HAP-1 (cell line): ENCODE measurements at places on chromosomes 12 and 14.

DNA sequence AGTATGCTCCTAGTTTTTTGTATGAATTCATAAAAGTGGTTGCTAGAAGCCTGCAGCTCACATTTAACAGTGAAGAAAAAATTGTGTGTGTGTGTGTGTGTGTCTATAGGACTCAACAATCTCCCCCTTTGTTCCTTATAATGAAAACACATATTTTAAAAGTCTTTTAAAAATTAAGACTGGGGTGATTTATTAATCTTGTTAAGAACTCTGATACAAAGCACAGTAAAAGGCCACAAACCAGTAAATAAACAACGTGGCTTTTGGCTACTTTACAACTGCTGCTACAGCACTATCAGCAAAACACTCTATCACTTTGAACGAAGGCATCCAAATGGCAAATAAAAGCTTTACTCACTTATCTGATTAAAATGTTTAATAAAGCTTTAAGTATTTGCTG lies 594 bp upstream of the VCPKMT start:
- no peak for DNase-seq

DNA sequence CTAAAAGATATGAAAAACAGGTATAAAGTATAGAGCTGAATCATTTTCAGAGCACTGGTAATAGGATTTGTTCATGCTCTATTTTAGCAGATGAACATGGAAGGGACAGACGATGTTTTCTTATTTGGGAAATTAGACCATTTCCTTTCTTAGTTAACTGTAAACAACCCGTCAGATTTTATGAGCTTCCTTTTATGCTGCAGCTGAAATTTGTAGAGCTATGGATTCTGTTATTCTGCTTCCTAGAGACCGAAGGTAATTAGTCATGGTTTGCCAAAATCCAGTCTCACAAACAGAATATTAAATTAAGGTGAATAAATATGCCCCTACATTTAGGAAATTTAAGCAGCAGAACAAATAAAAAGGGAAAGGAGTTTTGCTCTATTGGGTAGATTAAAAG lies 180.2 kb upstream of the SYT1 start:
- DNase-seq: no peak

- DNase-seq: peak; percentile 26
Measured at GRCh38 chr14:93654599-93654998, 133.7 kb downstream of the PRIMA1 start.

GRCh38 chr12:62912644-62913043 lies 22.3 kb downstream of the PPM1H start:
- no peak for DNase-seq

GRCh38 chr12:63353559-63353958 lies 202.6 kb upstream of the AVPR1A start:
- DNase-seq: no peak

DNA sequence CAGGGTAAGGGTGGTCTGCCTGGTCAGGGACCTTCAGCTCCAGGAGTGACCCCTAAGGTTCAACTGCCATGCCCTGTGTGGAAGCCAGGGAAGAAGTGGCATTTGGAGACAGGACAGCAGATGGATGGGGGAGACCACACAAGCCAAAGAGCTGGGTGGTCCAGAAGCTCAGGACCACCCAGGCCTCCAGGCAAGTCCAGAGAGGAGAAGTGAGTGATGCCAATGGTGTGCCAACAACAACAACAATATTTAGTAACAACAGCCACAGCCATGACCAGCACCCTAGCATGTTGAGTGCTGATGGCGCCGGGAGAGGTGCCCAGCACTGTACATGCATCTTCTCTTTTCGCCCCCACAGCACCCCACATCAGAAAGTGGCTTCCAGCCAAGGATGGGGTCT lies 113.7 kb downstream of the ESRRB start:
- DNase-seq: no peak

GRCh38 chr14:33790996-33791395 lies 159.9 kb downstream of the EGLN3 start:
- no peak for DNase-seq

- no peak for DNase-seq
Measured at GRCh38 chr12:80373666-80374065, 70.4 kb upstream of the PTPRQ start.

- DNase-seq: no peak
Measured at GRCh38 chr14:93980456-93981201, 4.3 kb upstream of the ASB2 start.

DNA sequence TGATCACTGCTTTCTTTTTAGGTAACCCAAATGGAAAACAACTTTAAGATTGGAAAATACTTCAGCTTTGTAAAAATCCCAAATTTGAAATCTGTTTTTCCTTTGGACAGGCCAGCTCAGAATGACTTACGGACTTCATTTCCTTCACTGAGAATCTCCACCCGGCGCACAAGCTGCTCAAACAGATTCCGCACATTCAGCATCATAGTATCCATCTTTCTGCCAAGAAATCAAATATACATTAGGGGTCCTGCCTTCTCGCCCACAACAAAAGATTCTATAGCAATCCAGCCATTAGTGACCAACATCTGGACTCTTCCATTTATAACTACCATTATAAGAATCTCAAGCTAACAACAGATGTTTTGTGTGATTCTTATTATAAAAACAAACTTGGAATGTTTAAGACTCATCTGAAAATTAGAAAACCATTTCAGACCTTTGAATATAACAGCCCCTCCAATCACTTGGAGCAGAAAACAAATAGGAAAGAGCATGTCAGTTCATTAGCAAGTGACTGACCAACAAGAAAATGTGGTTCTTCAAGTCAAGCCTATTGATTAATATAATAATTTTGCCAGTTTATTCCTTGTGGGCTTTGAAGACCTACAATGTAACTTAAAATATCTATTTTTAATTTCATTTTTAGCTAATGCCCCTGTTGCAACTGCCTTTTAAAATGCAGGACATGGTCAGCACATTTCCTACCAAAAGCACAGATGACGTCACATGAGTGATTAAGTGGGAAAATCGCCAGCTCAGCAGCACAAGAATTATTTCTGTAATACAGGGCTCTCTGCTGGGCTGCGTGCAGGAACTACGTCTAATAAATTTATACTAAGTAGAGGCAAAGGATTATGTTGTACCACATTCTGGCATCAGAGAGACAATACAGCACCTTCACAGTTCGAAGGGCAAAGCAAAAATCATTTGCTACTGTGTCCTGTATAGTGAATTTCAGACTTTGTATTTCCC lies 8.5 kb downstream of the RACGAP1 start:
- DNase-seq: no peak

- DNase-seq: no peak
Measured at GRCh38 chr14:98244162-98244948, 1027.6 kb downstream of the BCL11B start.

DNA sequence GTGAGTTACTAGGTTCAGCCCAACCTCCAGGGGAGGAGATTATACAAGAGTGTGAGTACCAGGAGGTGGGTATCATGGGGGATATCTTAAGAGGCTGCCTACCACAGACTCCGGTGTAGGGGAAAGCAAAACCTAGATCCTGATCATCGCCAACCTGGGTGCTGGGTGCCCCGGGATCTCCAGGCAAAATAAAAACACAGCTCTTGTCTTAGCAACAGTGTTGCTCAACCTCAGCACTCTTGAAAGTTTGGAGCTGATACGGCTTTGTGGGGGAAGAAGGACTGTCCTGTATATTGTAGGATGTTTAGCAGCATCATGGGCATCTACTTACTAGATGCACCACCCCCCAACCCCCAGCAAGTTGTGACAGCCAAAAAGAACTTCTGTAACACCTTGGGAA lies 74.5 kb downstream of the CCDC60 start:
- DNase-seq: no peak
